ENCODE measurements at places on chromosomes 11 and 22.

DNA sequence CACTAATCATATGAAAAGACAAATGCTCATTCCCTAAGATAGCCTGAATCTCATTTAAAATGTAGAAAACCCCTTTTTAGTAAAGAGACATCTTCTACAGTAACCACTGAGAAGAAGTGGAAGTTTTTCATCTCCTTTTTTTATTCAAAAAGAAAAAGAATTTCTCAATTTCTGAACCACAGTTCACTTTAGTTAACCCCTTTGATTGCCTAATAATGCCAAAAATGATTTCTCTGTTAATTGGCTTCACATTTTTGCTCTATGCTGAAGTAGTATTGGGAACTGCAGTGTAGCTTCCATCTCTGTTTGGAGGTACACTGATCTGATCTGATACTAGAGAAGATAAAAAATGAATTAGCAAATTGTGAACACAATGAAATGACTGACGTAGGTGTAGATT is 58.3 kb downstream of the CD44 start:
- DNase-seq: no peak

DNA sequence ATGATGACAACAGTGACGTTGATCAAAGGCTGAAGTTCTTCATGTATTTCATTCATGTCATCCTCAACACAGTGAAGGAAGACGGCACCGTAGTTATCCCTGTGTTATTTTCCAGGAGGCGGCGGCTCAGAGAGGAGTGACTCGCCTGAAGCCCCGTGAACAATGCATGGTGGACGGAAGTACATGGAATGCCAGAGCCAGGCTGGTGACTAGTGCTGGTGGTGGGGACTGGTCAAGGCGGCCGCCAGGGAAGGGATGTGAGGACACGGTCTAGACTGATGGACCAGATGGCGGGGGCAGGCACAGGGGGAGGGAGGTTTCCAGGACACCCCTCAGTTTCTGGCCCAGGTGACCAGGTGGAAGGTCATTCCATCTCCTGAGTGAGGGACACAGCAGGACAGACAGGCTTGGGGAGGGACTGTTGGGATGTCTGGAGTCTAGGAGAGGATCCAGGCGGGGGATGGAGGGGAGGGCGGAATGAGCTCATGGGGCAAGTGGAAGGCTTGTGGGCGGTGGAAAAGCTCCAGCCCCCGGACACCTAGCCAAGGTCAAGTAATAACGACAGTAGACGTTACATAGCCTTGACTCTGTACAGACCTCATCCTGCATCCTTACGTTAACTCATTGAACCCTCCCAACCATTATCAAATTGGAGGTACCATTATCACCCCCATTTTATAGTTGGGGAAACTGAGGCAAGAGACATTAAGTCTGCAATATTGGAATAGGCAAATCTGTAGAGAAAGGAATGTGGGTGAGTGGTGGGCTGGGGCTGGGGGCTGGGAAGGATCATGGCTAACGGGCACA is 16.0 kb upstream of the PICK1 start:
- no peak for DNase-seq

DNA sequence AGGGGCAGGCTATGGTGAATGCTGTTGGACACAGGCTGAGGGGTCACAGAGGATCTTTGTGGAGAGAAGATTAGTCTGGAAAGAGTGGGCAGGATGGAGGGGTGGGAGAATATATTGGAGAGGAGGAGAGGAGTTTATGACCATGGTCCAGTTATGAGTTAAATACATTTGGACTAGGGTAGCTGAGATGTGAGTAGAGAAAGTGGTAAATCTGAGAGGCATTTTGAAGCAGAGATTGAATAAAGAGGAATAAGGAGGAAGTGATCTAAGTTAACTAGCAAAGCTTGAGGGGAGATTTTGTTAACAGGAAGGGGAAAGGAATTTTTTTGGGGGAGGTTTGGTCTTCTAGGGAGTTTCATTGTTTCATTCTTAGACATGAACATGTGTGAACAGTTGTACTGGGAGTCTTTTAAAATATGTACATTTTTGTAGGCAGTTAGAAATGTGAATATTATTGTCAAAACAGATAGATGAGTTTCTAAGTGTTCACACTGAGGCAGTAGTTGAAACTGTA is 43.1 kb upstream of the EED start:
- no peak for DNase-seq

- no peak for DNase-seq
Measured at GRCh38 chr11:47044119-47044518, 107.6 kb downstream of the CSTPP1 start.

DNA sequence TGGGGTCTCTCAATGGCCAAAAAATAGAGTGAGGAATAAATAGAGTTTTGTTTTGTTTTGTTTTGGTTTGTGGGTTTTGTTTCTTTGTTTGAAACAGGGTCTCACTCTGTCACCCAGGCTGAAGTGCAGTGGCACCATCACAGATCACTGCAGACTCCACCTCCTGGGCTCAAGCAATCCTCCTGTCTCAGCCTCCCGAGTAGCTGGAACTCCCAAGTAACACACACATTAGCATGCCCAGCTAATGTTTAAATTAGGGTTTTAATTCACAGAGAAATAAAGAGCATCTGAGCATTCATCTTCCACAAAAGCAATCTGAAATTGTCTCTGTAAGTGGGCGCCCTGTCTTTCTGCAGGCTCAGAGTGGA is 9.2 kb upstream of the IFITM3 start:
- no peak for DNase-seq
